Kidney glomerular epithelial cell (primary cell): ENCODE measurements at places on chromosomes 3 and 15.
A peak's percentile ranks its signal among the peaks of the same experiment; 100 is the strongest.

DNA sequence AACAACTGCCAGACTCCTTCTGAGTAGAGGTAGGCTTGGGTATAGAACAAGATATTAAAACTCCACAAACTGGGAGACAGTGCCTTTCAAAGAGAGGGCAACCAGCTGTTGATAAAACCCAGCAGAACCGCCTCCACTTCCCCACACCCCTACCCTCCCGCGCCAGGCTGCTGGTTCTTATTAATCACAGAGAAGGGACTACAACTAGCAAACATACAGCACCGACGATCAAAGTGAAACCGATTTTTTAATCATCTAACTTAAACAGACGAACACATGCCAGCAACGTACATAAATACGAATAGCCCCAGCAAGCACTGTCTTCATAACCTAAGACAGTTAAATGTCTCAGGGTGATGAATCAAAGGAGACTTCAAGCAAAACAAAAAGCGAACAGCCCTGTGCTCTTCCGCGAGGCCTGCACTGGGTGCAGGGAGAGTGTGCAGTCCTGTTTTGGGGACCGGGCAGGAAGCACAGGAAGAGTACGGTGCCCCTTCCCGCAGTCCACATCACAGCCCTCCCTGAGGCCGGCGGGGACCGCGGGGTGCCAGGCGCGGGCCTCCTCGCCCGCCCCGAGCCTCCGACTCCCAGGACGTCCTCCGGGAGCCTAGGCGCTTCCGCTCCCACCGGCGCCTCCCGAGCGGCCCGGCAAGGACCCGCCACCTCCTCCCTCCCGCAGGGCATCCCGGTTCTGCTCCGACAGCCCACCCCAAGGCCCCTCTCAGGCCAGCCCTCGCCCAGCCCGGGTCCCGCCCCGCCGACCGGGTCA is 75.1 kb upstream of the VGLL4 start:
- DNase-seq: peak; percentile 61

GRCh38 chr15:83651541-83651940 is 2.4 kb upstream of the ADAMTSL3 start:
- DNase-seq: no peak

- peak; percentile 42 for DNase-seq
Measured at GRCh38 chr3:11236588-11237461, 35.4 kb upstream of the ATG7 start.

DNA sequence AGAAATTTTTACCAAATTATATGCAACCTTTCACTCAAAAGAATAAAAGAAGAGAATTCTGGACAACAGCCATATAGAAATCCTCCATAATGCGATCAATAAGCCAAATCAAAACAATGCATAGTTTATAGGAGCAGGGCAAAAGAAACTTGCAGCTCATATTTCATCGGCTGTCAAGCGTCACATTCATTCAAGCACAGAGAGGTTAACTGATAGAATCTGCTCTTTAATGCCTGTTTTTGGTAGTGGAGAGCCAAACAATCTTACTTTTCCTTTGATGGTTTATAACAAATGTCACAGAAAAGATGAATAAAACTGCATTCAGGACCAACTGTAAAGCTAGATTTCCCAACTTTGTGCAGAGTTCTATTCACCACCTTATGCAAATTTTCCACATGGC is 35.4 kb downstream of the PRTG start:
- no peak for DNase-seq

GRCh38 chr15:91925794-91926193 is 72.3 kb downstream of the SLCO3A1 start:
- no peak for DNase-seq

GRCh38 chr3:172606021-172606420 is 82.8 kb upstream of the TNFSF10 start:
- peak; percentile 97 for DNase-seq

DNA sequence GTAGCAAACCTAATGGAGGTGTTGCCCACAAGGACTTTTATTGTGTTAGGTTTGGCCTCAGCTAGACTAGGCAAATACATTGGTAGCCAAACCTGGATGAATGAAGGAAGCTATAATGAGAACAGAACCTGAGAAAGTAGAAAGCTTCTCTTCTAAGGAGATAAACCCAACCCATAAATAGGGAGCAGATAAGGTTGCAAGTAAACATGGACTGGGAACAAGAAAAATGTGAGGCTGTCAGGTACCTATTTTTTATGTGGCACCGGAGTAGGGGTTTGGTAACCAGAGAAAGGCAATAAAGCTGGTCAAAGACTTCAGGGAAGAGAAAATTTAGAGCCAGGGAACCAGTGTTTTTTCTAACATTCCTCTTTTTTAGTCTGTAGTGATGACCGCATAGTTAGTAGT is 25.0 kb downstream of the ZNF654 start:
- DNase-seq: no peak

- DNase-seq: no peak
Measured at GRCh38 chr15:32698773-32699390, 18.9 kb upstream of the GREM1 start.

DNA sequence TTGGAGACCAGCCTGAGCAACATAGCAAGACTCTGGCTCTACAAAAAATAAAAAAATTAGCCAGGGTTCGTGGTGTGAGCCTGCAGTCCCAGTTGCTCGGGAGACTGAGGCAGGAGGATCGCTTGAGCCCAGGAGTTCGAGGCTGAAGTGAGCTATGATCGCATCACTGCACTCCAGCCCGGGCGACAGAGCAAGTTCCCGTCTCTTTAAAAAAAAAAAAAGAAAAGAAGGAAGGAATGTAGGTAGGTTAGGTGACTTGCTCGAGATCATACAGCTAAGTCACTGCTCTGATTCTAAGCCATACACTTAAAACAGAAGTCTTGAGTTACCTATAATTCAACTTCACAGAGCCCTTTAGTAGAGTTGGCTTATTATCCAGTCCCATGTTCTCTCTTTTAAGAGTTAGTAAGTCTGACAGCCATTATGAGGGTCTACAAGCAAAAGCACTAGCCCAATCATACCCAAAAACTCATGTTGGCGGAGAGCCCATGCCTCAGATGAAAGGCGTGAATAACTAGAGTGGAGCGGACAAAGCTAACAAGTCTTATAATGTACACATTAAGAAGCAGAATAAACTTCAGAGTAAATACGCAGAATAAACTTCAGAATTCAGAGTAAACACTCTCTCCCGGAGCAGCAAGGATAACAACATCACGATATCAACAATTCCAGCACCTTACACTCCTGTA is 768 bp downstream of the AAGAB start:
- peak; percentile 54 for DNase-seq

GRCh38 chr15:98443526-98443925 is 204.8 kb upstream of the IGF1R start:
- DNase-seq: peak; percentile 5

DNA sequence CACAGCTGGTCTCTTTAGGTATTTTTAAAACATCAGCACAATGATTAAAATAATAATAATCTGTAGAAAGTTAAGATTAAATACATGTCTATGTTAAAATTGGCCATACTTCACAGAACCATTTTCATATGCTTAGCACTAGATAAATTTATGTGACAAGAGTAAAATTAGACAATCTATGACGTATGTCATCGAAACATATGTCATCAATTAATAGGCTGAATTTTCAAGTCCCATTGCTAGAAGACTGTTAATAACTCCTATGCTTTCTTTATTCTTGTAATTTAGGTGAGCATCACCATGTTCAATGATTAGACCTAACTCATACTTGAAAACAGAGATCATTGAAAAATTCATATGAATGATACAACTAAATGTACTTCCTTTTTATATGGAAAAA is 593.3 kb upstream of the KCNMB2 start:
- no peak for DNase-seq
